ENCODE measurements at places on chromosomes 1 and 21. TPM values are rescaled to one million over a fixed set of nuclear protein-coding genes. Genes with fewer than 3 reads are reported as not detected.
A peak's percentile ranks its signal among the peaks of the same experiment; 100 is the strongest.

DNA sequence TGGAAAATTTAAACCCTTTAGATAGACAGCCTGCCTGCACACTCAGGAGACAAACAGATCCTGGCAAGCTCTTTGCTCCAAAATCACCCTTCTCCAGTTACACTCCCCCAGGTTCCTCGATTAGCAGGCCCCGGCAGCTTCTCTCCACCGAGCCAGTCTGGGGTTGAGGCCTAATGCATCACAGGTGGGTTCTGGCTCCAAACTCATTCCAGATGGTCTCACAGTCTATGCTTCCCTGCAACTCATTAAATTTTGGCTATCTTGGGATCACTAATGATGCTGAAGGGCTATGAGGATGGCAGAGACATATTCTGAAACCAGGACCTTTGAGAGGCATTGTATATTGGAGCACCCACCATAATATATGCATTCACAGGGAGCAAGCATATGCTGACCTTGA, 559.8 kb upstream of the USP24 start:
- no peak overlapping the region for H3K27ac ChIP-seq
- no peaks in the 10 kb centered on the region for H3K27me3 ChIP-seq
- no peaks in the 10 kb centered on the region for H3K36me3 ChIP-seq
- H3K4me1 ChIP-seq = no peaks in the 10 kb centered on the region
- H3K4me3 ChIP-seq = no peak overlapping the region

- H3K4me1 ChIP-seq = peaks cover 37% of the 10 kb centered on the region
- H3K36me3 ChIP-seq = no peaks in the 10 kb centered on the region
- H3K4me3 ChIP-seq = no peak overlapping the region
- peak overlapping the region; percentile 86 for H3K27ac ChIP-seq
- DNase-seq = no peak
Measured at GRCh38 chr1:15088281-15088971, 65.1 kb upstream of the TMEM51 start.

DNA sequence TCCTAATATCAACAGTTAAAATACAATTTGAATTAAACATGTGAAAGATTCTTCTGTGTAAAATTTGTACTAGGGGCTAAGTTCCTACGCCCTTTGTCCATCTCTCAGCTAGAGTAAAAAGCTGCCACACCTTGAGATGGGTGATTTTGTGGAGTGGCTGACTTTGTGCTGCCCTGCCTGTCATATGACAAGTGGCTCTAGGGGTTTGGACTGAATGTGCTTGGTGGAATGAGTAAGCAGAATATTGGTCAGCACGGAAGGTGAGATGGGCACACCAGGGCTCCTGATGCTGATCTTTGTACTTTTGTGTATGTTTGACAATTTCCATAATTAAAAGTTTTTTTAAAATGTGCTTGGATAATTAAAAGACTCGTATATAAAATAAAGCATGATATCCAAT, 133.6 kb upstream of the SLC45A1 start:
- peaks cover 4% of the 10 kb centered on the region for H3K4me1 ChIP-seq
- H3K27ac ChIP-seq = no peak overlapping the region
- no peaks in the 10 kb centered on the region for H3K27me3 ChIP-seq
- no peaks in the 10 kb centered on the region for H3K36me3 ChIP-seq
- no peak overlapping the region for H3K4me3 ChIP-seq
- DNase-seq = no peak

GRCh38 chr1:228986093-228986904, 251.0 kb downstream of the RHOU start:
- H3K27me3 ChIP-seq = no peaks in the 10 kb centered on the region
- H3K4me1 ChIP-seq = peaks cover 15% of the 10 kb centered on the region
- no peak overlapping the region for H3K4me3 ChIP-seq
- DNase-seq = peak; percentile 71
- no peaks in the 10 kb centered on the region for H3K36me3 ChIP-seq
- H3K27ac ChIP-seq = no peak overlapping the region

The SPRR2A gene
- 74.6 TPM for total RNA-seq

The CD247 gene
- total RNA-seq = 9.8 TPM

Data from vagina (tissue), 2 donors.